ENCODE measurements at places on chromosomes 7 and 10.

- no peak for DNase-seq
Measured at GRCh38 chr10:74123081-74123480, 27.5 kb downstream of the AP3M1 start.

- no peak for DNase-seq
Measured at GRCh38 chr10:99977916-99978315, 31.8 kb downstream of the DNMBP start.

DNA sequence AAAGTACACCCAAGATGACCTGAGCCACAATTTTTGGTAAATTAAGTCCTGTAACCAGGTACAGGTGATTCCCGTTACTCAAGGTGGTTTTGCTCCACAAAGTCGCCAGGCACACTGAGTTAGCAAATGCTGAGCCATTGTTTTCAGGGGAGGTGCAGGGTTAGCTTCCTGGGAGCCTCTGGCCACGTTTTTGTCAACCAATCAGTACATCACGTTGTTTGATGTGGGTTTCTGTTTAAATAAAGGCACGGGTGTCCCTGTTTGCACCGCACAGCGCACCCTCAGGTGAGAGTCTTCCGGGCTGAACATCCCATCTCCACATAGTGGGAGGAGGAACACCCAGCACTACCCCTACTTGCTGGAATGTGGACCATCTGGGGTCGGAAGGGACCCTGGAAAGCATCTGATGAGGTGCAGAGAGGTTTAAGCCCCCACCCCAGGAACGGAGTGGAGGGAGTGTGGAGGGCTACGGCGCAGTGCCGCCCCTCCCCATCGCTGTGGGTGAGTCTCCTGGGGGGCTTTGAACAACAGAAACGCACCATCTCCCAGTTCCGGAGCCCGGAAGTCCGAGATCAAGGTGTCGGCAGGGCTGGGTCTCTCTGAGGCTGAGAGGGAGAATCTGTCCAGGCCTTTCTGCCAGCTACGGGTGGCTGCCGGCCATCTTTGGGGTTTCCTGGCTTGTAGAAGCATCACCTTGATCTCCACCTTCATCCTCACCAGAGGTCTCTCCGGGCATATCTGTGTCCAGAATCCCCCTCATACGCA, 42.5 kb downstream of the PRKAG2 start:
- peak; percentile 17 for DNase-seq

DNA sequence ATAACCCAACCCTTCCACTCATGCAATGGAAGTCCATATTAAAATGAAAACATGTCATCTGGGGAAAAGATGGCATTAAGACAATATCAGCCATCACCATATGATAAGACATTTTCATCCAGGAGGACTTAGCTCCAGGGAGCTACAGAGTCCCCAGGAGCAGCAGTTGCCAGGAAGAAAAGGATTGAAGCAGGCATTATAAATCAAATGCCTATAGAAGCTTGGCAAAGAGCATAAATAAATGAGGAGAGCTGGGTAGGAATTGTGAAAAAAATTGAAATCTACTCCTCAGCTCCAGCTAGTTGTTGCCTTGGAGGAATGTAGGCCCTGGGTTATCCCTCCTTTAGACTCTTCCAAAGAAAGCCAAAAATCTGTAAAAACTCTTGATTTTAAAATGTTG, 42.5 kb downstream of the FAM13C start:
- DNase-seq, result no peak

DNA sequence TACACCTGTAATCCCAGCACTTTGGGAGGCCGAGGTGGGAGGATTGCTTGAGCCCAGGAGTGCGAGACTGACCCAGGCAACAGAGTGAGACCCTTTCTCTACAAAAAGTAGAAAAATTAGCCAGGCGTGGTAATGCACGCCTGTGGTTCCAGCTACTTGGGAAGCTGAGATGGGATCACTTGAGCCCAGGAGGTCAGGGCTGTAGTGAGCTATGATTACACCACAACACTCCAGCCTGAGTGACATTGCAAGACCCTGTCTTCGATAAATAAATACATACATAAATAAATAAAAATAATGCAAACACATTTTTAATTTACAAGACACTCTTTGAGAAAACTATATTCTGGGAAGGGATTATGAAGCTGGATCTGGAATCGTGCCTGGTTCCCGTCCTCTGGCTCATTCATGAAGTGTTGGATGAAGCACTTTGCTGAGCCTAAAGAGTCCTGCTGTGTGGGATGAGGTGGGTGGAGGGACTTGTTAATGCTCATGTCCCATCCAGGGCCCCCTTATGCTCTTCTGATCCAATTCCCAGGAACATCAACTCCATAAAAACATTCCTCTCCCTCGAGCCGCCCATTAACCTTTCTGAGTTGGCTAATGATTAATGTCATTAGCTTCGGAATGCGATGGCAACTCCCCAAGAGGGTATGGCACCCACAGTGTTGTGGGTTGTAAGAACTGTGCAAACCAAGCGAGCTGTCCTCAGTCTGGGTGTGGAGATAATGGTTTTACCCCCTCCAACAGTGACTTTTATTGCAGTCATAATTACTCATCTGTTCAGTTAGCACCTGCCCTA, 236.3 kb downstream of the BAMBI start:
- DNase-seq, result no peak

DNA sequence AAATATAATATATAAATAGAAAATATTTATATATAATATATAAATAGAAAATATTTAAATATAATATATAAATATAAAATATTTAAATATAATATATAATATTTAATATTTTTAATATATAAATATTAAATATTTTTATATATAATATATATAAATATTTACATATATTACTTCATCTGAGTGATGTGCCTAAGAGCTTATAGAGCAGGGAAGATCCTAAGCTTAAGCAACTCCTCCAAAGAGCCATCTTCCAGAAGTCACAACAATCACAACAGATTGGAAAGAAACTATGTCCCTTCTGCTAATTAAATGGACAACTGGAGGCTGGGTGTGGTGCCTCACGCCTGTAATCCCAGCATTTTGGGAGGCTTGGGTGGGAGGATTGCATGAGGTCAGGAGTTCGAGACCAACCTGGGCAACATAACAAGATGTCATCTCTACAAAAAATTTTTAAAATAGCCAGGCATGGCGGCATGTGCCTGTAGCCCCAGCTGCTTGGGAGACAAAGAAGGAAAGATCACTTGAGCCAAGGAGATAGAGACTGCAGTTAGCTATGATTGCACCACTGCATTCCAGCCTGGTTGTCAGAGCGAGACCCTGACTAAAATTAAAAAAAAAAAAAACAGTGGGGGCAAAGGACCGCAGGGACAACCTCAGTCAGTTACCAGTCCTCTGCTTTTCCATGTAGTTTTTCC, 198.7 kb downstream of the SKIDA1 start:
- no peak for DNase-seq

GRCh38 chr7:121800916-121801675, 71.9 kb upstream of the PTPRZ1 start:
- no peak for DNase-seq

Measured in activated CD4-positive, alpha-beta memory T cell treated with anti-CD3 and anti-CD28 coated beads for 36 hours (primary cell).